ENCODE measurements at places on chromosomes 4 and X.

DNA sequence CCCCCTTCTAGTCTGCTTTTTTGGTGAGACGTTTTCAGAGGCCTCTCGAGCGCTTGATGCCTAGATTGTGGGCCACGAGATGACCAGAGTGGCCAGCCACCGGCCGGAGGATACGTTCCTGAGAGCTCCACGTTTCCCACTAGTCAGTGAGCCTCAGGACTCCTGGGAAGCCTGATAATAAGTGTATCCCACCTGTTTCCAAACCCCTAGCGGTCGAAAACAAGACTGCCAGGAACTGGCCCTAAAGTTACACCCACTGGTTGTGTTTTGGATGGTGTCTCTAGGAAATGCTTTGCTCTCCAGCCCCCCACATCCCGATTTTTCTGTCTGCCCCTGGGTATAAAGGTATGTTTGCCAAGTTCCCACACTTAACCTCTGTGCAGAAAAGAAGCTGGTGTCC, 4.6 kb upstream of the RS1 start:
- no peak for DNase-seq

GRCh38 chr4:183097231-183098018, 1.6 kb upstream of the WWC2 start:
- no peak for DNase-seq

GRCh38 chrX:138638996-138639395, 72.5 kb downstream of the FGF13 start:
- no peak for DNase-seq

DNA sequence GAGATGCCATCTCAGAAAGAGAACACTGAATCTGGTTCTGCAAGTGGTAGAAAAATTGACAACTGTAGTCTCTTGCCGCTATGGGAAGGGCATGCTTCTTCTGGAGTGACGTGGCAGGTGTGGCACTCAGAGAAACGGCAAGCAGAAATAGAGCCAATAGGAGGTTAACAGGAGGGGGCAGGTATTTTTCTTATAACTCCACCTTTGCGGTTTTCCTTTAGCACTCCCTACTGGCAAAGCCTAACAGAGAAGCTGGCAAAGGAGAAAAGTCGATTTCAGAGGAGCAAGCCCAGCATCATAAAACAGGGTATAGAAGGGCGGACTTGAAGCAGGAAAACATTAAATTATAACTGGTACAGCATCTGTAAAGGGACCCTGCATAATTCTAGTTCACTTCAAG, 1382.2 kb downstream of the PCDH18 start:
- no peak for DNase-seq

DNA sequence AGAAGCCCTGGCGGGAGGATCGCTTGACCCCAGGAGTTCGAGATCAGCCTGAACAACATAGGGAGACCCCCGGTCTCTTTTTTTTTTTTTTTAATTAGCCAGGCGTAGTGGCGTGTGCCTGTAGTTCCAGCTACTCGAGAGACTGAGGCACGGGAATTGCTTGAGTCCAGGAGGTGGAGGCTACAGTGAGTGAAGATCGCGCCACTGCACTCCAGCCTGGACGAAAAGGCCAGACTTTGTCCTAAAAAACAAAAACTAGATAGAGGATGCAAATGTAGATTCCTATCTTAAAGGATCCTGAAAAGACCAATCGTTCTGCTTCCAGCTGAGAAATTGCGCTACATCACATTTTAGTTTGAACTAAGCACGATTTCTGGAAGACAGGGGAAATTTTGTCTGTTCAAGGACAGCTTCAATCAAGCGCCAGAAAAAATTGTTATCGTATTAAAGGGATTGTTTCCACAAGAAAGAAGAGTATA, 627 bp upstream of the HSD17B11 start:
- peak; percentile 15 for DNase-seq

- DNase-seq, result no peak
Measured at GRCh38 chr4:112416464-112416863, 99.5 kb downstream of the NEUROG2 start.

DNA sequence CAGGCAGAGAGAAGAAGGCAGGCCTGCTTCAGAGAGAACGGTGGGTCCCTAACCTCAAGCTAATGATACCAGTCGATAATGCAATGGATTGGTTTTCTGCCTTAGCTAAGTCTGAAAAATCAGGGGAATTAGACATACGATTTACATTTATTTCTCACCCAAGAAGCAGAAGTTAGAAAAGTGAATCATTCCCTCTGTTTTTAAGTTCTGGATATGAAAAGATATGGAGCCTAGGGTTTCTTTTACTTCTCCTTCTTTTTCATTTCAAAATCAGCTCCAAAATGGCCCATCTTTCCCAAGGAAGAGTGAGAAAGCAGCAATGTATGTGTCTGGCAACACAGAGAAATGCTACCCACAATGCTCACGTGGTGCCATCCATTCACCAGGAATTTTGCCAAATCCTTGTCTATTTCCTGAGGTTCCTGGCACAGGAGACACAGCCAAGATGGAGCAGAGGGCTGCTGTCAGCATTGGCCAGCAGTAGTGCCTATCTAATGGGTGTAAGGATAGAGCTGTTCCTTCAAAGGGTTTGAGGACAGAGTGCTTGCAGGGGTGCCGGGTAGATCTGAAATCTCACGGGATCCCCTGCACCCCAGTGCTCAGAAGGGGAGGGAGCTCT, 231.5 kb downstream of the MAML3 start:
- DNase-seq, result no peak

DNA sequence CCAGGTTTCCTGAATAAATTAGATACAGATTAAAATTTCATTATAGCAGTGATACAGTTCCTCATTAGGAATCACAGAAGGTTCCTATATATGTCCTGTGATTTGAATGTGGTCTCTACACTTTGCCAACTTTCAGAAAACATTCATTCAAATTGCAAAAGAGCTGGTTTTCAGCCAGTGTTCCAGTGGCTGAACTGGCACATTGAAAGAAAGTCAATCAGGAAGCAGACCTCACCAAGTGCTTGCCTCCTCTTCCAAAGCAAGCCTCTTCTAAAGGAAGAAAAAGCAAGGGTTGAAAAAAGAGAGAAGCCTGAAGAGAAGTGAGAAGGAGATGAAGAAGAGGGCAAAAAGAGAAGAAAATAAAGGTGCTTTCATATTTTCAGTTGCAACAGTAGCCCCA, 12.7 kb downstream of the KLHL34 start:
- no peak for DNase-seq

DNA sequence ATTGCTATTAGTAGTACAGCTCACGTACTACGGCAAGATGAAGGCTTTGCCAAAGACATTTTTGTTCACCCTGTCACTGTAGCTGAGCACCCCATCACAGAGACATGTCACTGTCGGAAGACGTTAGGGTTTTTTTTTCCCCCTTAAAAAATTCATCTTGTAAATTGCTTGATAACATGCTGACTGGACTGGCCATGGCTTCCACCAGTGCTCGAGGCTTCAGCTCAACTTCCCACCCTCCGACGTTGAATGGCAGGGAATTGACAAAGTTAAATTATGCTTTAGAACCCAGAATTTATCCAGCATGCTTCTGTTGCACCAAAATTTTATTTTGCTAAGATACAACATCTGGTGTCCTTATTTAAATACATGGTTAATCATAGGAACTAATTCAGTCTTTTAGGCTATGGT, 707 bp upstream of the OTUD4 start:
- DNase-seq, result no peak

- no peak for DNase-seq
Measured at GRCh38 chr4:170229006-170229405, 139.2 kb upstream of the AADAT start.

- DNase-seq, result peak; percentile 77
Measured at GRCh38 chrX:74343343-74344279, 39.6 kb downstream of the ZCCHC13 start.

DNA sequence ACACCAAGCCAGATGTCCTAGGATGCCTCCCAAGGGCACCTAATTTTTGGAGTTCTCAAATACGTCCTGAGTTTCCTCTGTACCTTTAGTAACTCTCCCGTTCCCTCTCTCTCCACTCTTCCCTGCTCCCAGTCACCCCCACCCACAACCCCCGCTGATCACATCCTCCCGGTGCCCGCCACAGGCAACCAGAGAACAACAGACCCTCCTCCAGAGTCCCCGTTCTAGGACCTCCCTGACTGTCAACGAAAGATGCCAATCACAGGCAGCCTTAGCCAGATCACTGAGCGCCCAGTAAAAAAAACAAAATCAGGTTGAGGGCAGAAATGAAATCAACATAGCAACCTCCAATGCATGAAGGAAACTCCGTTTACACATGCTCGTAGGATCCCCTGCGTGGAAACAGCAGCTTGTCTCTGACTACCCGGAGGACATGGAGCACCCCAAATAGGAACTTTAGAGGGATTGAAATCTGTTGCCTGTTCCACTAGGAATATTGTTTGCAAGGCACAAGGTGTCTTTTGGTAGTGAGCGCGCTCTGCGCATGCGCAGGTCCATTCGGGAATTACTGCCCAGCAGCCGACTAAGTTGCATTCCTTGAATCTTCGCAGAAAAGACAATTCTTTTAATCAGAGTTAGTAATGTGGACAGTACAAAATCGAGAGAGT, at the start of gene GABRB1:
Gene GABRB1 (plus strand): TSS at position 557 of the 668 bp plus-strand sequence.
- peak; percentile 45 for DNase-seq

DNA sequence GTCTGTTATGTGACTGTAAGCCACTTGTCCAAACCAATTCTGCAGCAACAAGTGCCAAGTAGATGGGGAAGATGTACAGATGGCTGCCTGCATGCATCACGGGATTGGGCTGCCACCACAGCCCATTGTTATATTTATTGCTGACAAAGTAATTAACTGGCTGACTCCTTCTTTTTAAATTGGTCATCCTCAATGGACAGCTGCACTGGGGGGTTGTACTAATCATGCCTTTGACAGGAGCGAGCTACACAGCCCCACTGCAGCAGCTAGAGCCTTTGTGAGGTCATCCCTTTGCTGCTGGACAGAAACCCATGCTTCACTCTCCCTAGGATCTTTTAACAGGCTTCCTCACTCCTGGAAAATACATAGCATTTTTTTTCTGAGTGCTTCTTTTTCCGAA, 146.7 kb upstream of the CXXC4 start:
- DNase-seq, result no peak

- DNase-seq, result no peak
Measured at GRCh38 chr4:184955636-184956035, 62.7 kb upstream of the HELT start.
